ENCODE measurements at places on chromosomes 4 and X. TPM values are rescaled to one million over a fixed set of nuclear protein-coding genes. Genes with fewer than 3 reads are reported as not detected.

CXCL6 gene
- total RNA-seq, result 19.6 TPM

C4orf54 gene
- total RNA-seq, result not detected

APLN gene
- 15.6 TPM for total RNA-seq

FGD1 gene
- total RNA-seq, result 8.5 TPM

CXCL11 gene
- not detected for total RNA-seq

BTK gene
- total RNA-seq, result not detected

SPATA4 gene
- total RNA-seq, result 0.23 TPM

ERCC6L gene
- 1.6 TPM for total RNA-seq

FAM13A gene
- 43.9 TPM for total RNA-seq

MUC7 gene
- total RNA-seq, result not detected

ARSJ gene
- total RNA-seq, result 48.6 TPM

NPY2R gene
- 27.4 TPM for total RNA-seq

VAMP7 gene
- total RNA-seq, result 27.3 TPM

DMP1 gene
- not detected for total RNA-seq

SSX1 gene
- not detected for total RNA-seq

SYNPO2 gene
- total RNA-seq, result 56.6 TPM

ARL9 gene
- 0.07 TPM for total RNA-seq

IL1RAPL1 gene
- total RNA-seq, result 0.78 TPM

ETDA gene
- total RNA-seq, result not detected
